Spinal cord (tissue), 10 donors: ENCODE measurements at places on chromosomes 5 and 9. TPM values are rescaled to one million over a fixed set of nuclear protein-coding genes. Genes with fewer than 3 reads are reported as not detected.

DNA sequence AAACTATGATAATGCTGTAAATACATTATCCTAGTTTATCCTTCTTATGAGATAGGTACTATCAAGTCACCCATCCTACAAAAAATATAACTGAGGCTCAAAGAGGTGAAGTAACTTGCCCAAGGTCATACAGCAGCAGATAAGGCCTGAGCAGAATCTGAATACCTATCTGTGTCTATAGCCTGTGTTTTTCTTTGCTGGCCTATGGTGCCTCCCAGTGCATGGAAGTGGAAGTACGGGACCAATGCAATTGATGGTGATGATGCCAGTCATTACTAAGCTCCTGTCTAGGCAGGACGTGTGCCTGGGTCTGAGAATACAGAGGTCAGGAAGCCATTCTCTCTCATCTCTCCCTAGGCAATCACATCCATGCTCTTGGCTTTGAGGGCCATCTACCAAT, 67.8 kb downstream of the FAT2 start:
- DNase-seq, result no peak

Gene CYSRT1
- total RNA-seq, result 0.69 TPM

DNA sequence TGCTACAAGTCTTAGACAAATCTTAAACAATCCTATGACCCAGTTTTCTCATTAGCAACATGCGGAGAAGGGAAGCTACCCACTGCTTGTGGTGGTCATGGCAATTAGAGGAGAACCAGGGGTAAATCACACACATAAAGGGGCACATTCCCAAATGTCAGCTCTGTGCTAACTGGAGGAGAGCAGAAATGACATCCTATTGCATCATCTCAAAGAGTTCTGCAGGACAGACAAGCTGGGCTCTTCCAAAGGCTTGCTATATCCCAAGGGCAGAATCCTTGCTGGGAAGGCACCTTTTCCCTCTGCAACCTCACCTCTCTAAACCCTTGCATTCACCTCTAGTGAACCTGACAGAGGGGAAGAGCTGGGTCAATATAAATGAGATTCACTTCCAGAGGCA, 17.0 kb upstream of the WWC1 start:
- no peak for DNase-seq

GRCh38 chr5:15691521-15691920, 191.5 kb downstream of the FBXL7 start:
- DNase-seq, result no peak

Gene PCDHB4
- total RNA-seq, result 4.1 TPM

DNA sequence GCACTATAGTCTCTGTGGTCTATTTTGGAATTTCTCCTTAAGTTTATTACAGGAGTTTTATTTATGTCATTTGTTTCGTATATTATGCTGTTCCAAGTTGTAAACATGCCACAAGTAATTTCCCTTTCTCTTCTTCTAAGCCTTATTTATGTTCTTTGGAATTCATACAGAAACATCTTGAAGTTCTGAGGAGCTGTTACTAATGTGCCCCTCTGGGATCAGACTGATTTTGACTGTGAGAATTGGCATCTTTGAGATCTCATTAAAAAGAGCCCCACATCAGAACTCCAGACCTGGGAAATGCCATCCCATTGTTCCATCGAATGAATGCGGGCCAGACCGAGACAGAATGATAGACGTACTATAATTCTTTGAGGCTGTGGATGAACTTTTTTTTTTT, 138.8 kb upstream of the CD180 start:
- DNase-seq, result no peak

Gene RGS7BP
- 5.4 TPM for total RNA-seq

Gene CAPSL
- 24.2 TPM for total RNA-seq

- DNase-seq, result no peak
These were observed 26.0 kb downstream of the BICD2 start for GRCh38 chr9:92738661-92739081.
